Renal cortex interstitium (tissue), 15 donors: ENCODE measurements at places on chromosomes 1 and 21. TPM values are rescaled to one million over a fixed set of nuclear protein-coding genes. Genes with fewer than 3 reads are reported as not detected.

- DNase-seq = no peak
Measured at GRCh38 chr1:200921571-200922110, 26.9 kb downstream of the INAVA start.

DNA sequence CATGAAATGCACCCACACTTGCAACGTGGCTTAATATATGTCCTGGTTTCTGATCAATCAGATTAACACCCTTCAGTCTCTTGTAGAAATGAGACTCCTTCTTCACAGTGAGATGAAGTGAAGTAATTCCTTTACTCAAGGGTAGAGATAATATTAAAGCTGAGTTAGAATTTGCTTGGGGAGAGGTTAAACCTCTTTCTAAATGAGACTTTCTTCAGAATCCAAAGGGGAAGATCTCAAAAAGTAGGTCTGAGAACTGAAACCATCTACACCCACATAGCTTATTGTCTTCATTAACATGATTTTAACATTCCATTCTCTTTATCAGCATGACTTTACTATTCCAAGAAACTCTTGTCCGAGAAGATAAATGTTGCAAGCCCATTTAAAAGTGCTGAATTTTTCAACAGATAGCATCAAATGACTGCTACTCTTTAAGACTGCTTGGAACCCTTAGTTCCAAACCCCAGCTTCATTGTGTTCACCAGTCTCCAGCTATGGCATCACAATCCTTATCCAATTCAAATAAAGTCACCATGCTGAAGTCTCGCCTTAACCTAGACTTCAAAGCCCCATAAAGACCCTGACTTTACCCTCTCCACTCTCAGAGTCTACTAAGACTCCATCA, 19.2 kb upstream of the TRAF3IP3 start:
- no peak for DNase-seq

- no peak for DNase-seq
Measured at GRCh38 chr1:178189814-178190213, 95.9 kb downstream of the RASAL2 start.

DNA sequence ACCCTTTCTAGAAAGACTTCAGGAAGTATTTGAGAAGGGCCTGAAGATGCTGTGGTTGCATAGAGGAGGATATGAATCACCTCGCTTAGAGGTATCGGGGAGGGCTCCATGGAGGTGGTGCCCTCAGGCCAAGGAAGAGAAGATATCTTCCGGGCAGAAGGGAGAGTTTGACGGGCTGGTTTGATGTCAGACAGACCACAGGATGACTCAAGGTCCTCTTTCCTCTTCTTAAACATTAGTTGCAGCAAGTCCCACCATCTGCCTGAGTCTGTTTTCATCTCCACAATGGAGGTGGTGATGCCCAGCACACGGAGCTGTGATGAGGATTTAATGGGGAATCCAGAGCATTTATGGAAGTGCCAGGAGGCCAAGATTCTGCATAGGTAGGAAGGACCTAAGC, 25.1 kb upstream of the RUNX3 start:
- no peak for DNase-seq

GRCh38 chr1:18569811-18570545, 60.7 kb upstream of the PAX7 start:
- no peak for DNase-seq

GRCh38 chr1:163477276-163477830, 155.6 kb downstream of the NUF2 start:
- DNase-seq = no peak

DNA sequence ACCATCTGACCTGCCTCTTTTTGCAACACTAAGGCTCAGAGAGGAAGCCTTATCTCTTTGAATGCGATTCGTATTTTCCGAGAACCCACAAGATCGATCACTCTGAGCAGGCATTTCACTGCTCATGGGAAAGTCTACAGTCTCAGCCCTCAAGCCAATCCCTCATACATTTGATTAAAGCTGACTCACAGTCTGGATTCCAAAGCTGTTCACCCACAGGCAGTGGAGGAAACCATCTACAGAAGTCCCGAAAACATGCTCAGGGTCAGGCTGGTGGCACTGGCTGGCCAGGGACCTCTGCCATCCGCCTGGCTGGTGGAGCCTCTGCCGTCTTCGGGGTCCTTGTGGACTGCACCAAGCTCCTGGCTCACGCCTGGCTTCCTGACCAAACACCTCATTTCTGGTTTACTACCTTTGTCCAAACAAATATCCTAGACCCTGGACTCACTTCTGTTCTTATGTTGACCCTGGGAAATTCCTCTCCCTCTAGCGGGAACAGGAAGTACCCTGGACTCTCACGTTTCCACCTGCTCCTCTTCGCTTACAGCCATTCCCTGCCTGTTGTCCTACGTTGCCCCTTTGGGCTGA, 650.0 kb downstream of the SMYD3 start:
- DNase-seq = no peak

DNA sequence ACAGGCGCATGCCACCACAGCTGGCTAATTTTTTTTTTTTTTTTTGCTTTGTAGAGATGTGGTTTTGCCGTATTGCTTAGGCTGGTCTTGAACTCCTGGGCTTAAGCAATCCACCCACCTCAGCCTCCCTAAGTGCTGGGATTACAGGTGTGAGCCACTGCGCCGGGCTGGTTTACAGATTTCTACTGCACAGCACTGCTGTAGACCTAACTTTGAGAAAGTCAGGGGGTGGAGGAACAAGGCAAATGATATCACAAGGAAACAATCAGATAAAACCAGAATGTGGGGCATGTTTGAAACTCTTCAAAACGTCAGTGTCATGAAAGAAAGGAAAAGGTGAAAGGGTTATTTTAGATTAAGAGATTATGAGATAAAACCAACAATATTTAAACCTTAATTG, 45.3 kb downstream of the URB2 start:
- DNase-seq = no peak

GRCh38 chr1:41723786-41724185, 194.9 kb downstream of the HIVEP3 start:
- DNase-seq = no peak

DNA sequence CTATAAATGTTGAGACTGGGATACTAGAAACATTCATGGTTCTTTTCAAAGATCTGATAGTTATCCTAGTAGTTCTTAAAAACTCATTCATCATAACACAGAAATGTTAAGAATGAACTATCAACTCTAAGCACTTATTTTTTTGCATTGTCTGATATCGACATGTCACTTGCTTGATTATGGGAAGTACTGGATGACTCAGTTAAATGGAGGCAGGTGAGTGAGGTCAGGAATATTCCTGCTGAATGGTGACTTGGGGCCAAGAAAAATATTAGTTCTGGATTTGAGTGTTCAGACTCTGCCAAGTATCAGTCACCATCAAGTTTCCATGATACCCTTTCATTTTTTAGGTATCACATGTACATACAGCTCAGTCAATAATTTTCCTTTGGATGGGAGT, 63.6 kb downstream of the NEK7 start:
- no peak for DNase-seq

DNA sequence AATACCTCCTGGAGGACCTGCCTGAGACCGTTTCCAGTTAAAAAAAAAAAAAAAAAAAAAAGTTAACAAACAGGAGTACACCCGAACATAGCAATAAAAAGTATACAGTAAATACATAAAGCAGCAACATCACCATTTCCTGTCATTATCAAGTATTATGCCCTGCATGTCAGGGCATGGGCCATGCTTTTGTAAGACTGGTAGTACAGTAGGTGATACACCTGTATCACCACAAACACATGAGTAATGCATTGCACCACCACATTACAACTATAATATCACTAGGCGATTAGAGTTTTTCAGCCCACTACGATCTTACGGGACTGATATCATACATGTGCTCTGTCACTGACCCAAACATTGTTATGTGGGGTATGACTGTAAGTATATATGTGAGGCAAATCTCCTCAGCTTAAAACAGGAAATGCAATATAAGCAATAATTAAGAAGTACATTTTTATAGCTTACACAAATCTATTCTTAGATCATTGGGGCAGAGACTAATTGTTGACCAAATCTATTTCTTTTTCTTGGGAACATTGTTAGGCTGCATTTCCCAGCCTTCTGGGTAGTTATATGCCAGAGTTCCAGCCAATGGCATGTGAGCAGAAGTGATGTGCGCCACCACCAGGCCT, 98.1 kb downstream of the PLD5 start:
- no peak for DNase-seq

DNA sequence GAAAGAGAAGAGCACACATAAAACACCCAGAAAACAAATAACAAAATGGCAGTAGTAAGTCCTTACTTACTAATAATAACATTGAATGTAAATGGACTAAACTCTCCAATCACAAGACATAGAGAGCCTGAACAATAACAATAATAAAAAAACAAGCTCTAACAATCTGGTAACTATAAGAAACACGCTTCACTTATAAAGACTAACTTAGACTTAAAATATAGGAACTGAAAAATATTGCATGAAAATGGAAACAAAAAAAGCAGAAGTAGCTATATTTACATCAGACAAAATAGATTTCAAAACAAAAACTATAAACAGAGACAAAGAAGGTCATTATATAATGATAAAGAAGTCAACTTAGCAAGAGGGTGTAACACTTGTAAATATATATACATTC, 83.1 kb upstream of the LYPLAL1 start:
- DNase-seq = no peak

GRCh38 chr1:221558396-221558795, 183.5 kb downstream of the DUSP10 start:
- DNase-seq = no peak

DNA sequence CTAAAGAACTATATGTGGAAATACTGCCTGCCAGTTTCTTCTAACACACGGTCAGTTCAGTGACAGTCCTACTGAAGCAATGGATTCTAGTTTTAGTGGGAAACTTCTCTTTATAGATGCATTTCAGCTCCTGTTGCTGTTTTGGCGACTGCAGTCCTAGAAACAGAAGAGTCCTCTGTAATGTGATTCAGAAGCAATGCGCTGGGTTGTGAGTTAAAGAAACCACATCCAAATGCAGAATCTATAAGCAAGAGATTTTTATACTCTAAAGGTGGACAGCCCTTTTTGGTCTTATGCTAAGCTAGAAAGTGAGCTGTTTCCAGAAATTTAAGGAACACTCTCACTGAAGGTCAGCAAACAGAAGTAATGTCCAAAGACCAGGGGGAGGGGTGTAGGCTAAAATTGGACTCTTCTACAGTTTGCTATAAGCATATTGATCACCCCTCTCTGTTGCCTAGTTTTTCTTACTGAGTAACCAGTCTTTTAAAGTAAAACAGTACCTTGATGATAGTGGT, 30.8 kb downstream of the DUSP10 start:
- DNase-seq = no peak

GRCh38 chr21:44550807-44551206, 498 bp downstream of the KRTAP10-2 start:
- DNase-seq = no peak

- no peak for DNase-seq
Measured at GRCh38 chr1:62601457-62601856, 4.1 kb downstream of the ANGPTL3 start.

- no peak for DNase-seq
Measured at GRCh38 chr1:204113896-204114295, 37.9 kb downstream of the ETNK2 start.

DNA sequence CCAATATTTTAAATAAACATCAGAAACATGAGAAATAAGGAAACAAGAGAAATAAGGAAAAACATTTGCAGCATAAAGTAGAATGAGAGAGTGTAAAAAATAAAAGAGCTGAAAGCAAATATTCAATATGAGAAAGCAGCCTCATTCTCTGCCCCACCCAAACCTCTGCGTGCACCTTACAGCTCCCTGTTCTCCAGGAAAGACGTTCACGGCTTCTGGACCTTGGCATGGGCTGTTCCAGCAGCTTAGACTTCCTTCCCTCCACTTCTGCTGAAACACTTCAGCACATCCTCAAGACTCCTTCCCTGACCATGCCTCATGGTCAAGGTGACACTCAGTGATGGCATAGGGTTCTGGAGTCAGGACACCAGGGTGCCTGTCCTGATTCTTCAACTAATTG, 23.3 kb downstream of the ALPL start:
- DNase-seq = no peak

DNA sequence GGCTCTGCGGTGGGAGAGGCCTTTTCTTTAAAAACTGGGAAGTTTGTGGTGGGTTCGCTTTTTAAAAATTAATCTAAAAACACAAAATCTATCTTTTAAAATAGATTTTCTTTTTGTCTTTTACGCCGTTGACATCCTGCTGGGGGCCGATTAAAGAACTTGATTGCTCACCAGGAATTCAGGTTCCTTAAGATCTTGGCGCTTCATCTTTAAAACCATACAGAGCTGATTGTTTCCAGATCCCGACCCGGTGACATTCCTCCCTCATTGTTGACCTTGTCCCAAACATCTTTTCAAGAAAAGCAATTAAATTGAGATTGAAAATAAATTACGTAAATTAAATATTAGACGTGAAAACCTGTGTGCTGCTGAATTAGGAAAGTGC, 546 bp upstream of the ZNF697 start:
- DNase-seq = no peak

DNA sequence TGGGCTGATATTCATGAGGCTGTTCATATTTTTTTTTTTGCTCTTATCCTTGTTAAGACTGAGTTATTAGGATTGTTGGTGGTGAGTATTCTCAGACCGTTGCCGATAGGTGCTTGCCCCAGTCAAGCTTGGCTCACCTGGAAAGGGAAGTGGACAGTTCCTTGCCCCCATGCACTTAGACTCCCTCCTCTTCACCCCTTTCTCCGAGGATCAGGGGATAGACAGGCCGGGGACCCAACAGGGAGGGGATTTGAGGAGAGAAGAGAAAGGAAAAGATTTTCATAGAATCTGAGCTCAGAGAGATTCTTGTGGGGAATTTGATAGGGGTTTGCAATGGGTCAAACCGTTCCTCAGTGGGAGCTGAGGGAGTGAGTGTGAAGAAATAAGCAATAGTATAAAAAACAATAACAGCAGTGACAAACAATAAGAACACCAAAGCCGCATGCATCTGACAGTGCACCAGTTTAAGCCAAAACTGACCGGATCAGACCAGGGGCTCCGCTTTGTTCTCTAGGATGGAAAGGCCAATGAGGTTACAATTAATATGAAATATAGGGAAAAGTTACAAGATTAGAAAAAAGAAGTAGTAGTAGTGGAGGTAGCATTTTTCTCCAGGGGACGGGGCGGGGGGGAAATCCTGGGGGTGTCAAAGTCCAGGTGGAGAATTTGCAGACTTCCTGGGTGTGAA, 8.9 kb downstream of the PAX7 start:
- no peak for DNase-seq

DNA sequence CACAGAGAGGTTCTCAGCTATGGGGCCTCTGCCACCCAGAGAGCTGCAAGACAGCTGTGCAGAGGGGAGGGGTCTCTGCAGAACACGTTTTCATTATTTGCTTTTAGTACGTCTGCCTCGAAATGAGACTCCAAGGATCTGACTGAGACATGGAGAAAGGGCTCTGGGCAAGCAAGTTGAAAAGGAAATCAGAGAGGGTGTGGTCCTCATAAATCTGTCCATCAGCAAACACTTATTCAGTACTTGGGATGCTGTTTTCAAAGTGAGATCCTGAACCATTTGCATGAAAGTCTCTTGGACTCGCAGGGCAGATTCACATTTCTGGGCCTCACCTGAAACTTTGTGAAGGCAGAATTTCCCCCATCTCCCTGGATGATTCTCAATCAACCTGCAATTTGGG, 197.4 kb upstream of the GALNT2 start:
- DNase-seq = no peak

The HSPG2 gene
- polyA plus RNA-seq = 130 TPM

The PTGS2 gene
- 1.3 TPM for polyA plus RNA-seq

The LCE1B gene
- not detected for polyA plus RNA-seq

The TNNI3K gene
- polyA plus RNA-seq = 1.1 TPM

The SPRR1A gene
- polyA plus RNA-seq = not detected

The JMJD4 gene
- 17.4 TPM for polyA plus RNA-seq
